GM12878 (cell line): ENCODE measurements at places on chromosomes 12 and 14. TPM values are rescaled to one million over a fixed set of nuclear protein-coding genes. Genes with fewer than 3 reads are reported as not detected.

Gene TAC3
- not detected in 2 replicates for total RNA-seq

Gene TAS2R8
- not detected in 2 replicates for total RNA-seq

Gene USP44
- 0.05 and 0.26 TPM in 2 replicates for total RNA-seq

Gene CACNA1C
- 0.13 TPM in 1 of 2 replicates, not detected in the other for total RNA-seq

GRCh38 chr12:40248585-40249297 is 23.9 kb downstream of the LRRK2 start:
- DNase-seq: no peak
- no peaks in the 10 kb centered on the region for H3K27me3 ChIP-seq
- no peaks in the 10 kb centered on the region; the same call in 1 of the 2 replicates for H3K36me3 ChIP-seq

GRCh38 chr12:6347367-6348338 is 5.8 kb upstream of the TNFRSF1A start:
- DNase-seq: no peak
- no peak overlapping the region for H3K4me3 ChIP-seq
- no peaks in the 10 kb centered on the region; the same call in 1 of the 2 replicates for H3K4me1 ChIP-seq
- no peak overlapping the region for H3K27ac ChIP-seq
- peaks cover 3% of the 10 kb centered on the region for H3K27me3 ChIP-seq

GRCh38 chr12:11958221-11959091 is 112.3 kb upstream of the BCL2L14 start:
- peak overlapping the region; percentile 5 for H3K27ac ChIP-seq
- H3K36me3 ChIP-seq: no peaks in the 10 kb centered on the region
- H3K4me1 ChIP-seq: peaks cover 16% of the 10 kb centered on the region
- DNase-seq: no peak
- H3K4me3 ChIP-seq: no peak overlapping the region

GRCh38 chr12:128265566-128265965 is 1.4 kb upstream of the TMEM132C start:
- no peaks in the 10 kb centered on the region for H3K4me1 ChIP-seq
- H3K27ac ChIP-seq: no peak overlapping the region
- H3K4me3 ChIP-seq: no peak overlapping the region
- no peaks in the 10 kb centered on the region; the same call in 1 of the 2 replicates for H3K27me3 ChIP-seq
- no peak for DNase-seq

- no peaks in the 10 kb centered on the region for H3K4me1 ChIP-seq
- no peak overlapping the region for H3K4me3 ChIP-seq
- no peak for DNase-seq
Measured at GRCh38 chr14:23259426-23259825, 21.7 kb downstream of the RNF212B start.

DNA sequence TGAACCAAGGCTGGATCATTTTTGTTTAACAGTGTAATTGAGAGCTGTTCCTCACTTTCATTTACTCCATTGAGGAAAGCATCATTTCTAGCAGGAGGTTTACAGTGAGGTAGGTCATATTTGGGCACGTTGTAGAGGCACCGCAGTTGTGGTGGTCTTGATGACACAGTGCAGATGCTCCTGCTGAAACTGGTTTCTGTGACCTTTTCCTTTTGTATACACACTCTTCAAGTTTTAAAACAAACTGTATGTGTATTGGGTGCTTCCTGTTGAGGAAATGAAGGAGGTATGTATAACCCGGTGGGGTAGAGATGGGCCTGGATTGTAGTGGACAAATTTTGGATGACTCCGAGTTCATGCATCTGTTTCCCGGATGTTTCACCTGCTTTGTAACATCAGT is 456.3 kb upstream of the RGS6 start:
- H3K27ac ChIP-seq: peak overlapping the region; percentile 45
- no peak overlapping the region for H3K4me3 ChIP-seq
- peaks cover 43% of the 10 kb centered on the region for H3K4me1 ChIP-seq
- no peaks in the 10 kb centered on the region for H3K27me3 ChIP-seq
- H3K36me3 ChIP-seq: no peaks in the 10 kb centered on the region; the same call in 1 of the 2 replicates

DNA sequence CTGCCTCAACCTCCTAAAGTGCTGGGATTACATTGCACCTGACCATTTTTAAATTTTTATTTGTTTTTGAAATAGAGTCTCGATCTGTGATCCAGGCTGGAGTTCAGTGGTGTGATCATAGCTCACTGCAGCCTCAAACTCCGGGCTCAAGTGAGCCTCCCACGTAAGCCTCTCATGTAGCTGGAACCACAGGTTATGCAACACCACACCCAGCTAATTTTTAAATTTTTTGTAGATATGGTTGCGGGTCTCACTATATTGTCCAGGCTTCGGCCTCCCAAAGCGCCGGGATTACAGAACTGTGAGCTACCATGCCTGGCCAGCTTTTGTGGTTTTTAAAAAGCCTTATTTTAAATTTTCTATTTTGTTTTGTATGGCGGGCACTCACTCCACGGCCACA is 2.2 kb upstream of the DRAM1 start:
- H3K36me3 ChIP-seq: no peaks in the 10 kb centered on the region
- H3K4me1 ChIP-seq: no peaks in the 10 kb centered on the region; the same call in none of the 2 replicates
- no peaks in the 10 kb centered on the region for H3K27me3 ChIP-seq
- H3K4me3 ChIP-seq: no peak overlapping the region
- no peak for DNase-seq
- no peak overlapping the region for H3K27ac ChIP-seq

GRCh38 chr14:35879654-35880249 is 53.6 kb downstream of the BRMS1L start:
- H3K27ac ChIP-seq: no peak overlapping the region
- H3K27me3 ChIP-seq: no peaks in the 10 kb centered on the region
- no peak for DNase-seq
- H3K4me3 ChIP-seq: no peak overlapping the region

DNA sequence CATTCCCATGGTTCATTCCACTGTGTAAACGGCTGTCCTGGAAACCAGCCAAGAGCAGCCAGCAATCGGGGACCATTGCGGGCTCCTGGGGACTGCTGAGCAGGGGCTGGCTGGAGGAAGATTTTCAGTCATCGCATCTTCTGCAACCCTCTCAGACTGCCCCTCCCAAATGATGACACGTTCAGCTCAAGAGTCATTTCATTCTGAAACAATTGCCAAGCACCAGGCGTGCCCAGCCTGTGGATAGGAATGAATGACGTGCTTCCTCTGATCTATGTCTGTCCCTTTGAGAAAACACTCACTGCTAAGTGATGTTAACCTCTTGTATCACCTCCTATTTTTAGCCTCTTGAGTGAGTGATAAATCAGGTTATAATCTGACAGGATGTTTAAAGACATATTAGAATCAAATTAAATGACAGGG is 62.0 kb downstream of the NDUFA12 start:
- H3K36me3 ChIP-seq: no peaks in the 10 kb centered on the region
- no peak overlapping the region for H3K27ac ChIP-seq
- DNase-seq: no peak
- no peaks in the 10 kb centered on the region for H3K27me3 ChIP-seq

DNA sequence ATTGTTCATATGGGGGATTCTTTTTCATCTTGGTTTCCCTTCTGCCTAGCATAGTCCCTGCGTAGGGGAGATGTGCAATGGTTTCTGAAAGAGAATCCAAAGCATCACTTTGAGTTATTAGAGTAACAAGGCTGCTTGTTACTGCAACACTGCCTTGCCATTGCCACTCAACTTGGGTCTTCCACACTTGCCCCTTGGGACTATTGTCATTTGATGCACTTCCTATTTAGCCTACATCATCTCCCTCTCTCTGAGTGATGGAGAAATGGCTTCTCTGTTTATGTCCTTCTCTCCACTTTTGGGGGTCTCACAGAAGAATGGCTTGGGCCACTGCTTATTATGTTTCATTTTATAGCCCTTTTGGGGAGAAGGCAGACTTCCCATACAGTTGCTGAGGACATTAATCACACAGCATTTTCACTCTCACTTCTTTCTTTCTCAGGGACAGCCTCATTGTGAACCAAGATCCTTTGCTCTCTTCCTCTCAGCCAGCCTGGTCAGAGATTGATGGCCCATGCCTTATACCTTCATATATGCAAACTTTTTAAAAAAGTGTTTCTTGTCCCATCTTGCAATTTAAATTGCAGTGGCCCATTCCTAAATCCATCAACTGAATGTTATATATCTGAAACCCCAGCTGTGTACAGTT is 50.8 kb upstream of the POC1B start:
- no peak overlapping the region for H3K27ac ChIP-seq
- H3K4me3 ChIP-seq: no peak overlapping the region
- no peak for DNase-seq
- no peaks in the 10 kb centered on the region for H3K27me3 ChIP-seq

- no peaks in the 10 kb centered on the region for H3K27me3 ChIP-seq
- DNase-seq: no peak
- H3K4me1 ChIP-seq: no peaks in the 10 kb centered on the region
- no peak overlapping the region for H3K4me3 ChIP-seq
- no peak overlapping the region for H3K27ac ChIP-seq
Measured at GRCh38 chr12:101663298-101663697, 34.1 kb upstream of the CHPT1 start.

DNA sequence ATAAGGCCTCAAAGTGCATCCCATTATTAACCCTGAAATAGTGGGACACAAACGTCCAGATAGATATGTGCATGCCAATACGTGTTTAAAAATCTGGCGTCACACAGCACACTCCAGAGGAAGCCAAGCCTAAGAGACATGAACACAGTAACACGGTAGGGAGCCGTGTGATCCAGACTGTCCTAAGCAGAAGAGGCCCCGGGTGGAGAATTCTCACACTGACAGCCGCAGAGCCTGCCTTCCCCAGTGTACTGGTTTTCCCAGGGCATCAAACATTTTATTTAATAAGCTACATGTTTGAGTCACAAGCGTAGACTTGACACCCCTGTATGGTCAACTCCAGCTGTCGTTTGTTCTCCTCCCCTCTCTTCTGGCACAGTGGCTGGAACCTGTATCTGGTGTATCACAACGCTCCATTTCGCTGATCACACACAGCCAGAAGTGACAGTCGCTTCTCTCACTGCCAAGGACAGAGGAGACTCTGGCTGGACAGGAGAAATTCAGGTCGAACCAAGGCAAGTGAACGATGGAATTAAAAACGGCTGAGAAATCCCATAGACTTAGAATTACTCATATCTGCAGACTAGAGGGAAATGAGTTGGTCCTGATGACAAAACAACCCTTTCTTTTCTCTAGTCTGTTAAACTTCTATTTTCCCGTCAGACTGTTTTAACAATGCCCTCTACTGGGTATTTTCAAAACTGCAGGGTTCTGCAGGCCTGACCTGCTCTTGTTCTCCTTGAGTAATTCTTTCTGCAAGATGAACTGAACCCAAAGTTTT is 359.9 kb downstream of the RGS6 start:
- DNase-seq: peak; percentile 31
- no peak overlapping the region for H3K27ac ChIP-seq
- no peaks in the 10 kb centered on the region for H3K27me3 ChIP-seq
- H3K4me3 ChIP-seq: no peak overlapping the region
- no peaks in the 10 kb centered on the region for H3K36me3 ChIP-seq

DNA sequence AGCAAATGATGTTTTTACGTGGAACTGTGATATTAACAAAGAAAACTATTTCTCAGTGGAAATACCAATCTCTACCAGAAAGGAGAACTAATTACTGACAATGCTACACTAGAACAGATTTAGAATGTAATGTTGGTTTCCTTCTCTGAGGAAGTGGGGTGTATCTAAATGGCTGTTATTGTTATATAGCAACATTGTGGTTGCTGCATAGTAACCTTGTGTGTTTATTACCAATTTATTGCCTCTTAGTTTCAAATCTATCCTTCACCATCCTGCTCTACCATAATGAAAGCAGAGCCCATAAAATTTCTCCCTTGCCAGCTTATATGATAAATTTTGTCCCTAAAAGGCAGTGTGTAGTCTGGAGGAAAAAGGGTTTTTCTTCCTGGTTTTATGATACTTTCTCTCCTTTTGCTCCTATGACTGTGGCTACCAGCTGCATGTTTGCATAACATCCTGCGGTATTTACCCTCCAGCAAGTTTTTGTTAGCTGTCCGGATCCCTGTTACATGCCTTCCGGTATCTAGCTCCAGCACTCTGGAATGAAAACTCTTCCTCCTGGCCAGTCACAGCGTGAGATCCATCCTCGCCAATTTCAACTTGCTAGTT is 5.7 kb upstream of the KLRK1 start:
- H3K4me1 ChIP-seq: peaks cover 9% of the 10 kb centered on the region; the same call in 1 of the 2 replicates
- peak overlapping the region; percentile 53; the same call in 1 of the 2 replicates for H3K27ac ChIP-seq
- DNase-seq: peak; percentile 60

- no peak overlapping the region for H3K27ac ChIP-seq
- no peaks in the 10 kb centered on the region for H3K4me1 ChIP-seq
- no peaks in the 10 kb centered on the region for H3K36me3 ChIP-seq
- H3K4me3 ChIP-seq: no peak overlapping the region
Measured at GRCh38 chr14:44404036-44404435, 103.0 kb downstream of the FSCB start.
